ENCODE measurements at places on chromosomes 7 and 10.

GRCh38 chr10:127565583-127565982 lies 16.5 kb downstream of the NPS start:
- DNase-seq, result no peak

- DNase-seq, result no peak
Measured at GRCh38 chr10:8168836-8169235, 114.3 kb downstream of the GATA3 start.

- no peak for DNase-seq
Measured at GRCh38 chr7:44180631-44181030, 8.6 kb downstream of the GCK start.

DNA sequence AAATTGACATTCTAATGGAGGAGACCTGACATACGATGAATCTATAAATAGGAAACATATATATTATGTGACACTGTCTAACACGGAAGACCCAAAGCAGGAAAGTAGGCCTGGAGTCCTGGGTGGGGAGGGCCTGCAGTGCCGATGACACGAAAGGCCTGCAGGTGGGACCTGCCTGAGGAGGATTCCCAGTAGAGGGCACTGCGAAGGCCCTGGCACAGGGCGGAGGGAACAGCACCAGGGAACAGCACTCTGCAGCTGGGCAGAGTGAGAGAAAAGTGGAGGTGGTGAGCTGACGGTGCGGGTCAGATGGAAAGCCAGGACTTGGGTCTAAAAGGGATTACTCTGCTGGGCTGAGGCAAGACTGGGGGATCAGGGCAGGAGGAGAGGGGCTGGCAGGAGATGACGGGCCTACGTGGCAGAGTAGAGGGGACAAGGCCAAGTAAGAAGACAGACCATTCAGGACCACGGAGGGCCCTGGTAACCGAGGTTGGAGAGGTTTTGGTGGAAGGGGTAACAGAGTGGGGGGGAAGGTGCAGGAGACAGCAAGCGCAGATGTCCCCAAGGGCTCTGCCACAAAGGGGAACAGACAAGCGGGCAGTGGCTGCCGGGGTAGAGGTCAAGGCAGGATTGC lies 8.1 kb downstream of the ZNF746 start:
- no peak for DNase-seq

GRCh38 chr7:43533801-43534479 lies 49.0 kb upstream of the STK17A start:
- peak; percentile 35 for DNase-seq

- DNase-seq, result peak; percentile 6
Measured at GRCh38 chr7:117017702-117018266, 64.5 kb downstream of the ST7 start.

DNA sequence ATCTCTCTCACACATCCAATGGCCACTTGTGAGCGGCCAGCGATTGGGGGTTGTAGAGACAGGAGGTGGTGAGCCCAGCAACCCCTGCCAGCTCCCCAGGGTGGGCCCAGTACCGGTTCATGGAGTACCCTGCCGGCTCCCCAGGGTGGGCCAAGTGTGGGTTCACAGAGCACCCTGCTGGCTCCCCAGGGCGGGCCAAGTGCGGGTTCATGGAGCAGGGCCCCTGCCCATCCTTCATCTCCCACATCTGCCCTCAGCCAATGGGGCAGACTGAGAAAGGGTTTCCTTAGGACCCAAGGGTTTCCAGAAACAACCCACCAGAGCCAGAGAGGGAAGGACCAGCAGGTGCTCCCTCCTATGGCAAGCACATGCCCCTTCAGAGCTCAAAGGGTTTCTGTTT lies 21.4 kb upstream of the SLIT1 start:
- no peak for DNase-seq

GRCh38 chr7:65373608-65374351 lies at the start of gene ZNF92:
TSS of gene ZNF92 (plus strand) at chr7:65373855. CDS start at chr7:65373998, 143 bp downstream.
- peak; percentile 96 for DNase-seq

- no peak for DNase-seq
Measured at GRCh38 chr10:78552261-78552811, 516.4 kb upstream of the ZMIZ1 start.

GRCh38 chr10:82680608-82681007 lies 805.6 kb downstream of the NRG3 start:
- DNase-seq, result no peak

- no peak for DNase-seq
Measured at GRCh38 chr7:7688956-7689355, 29.5 kb downstream of the RPA3 start.

DNA sequence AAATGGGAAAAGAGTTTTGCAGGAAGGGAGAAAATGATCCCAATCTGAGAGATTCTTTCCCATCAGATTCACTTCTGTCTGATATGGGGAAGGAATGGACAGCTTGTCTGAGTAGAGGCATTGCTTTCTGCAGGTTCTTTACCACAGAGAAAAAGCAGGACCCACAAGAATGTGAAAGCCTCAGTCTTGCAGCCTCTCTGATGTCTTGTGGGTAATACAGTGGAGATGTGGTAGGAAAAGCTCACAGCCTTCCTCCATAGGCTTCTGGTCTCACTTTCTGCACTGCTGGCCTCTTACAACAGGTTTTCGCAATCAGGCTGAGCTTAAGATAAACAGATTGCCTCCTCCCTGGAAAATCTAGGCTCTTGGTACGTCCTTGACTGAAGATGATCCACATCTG lies 551 bp downstream of the IFIT1 start:
- peak; percentile 52 for DNase-seq

DNA sequence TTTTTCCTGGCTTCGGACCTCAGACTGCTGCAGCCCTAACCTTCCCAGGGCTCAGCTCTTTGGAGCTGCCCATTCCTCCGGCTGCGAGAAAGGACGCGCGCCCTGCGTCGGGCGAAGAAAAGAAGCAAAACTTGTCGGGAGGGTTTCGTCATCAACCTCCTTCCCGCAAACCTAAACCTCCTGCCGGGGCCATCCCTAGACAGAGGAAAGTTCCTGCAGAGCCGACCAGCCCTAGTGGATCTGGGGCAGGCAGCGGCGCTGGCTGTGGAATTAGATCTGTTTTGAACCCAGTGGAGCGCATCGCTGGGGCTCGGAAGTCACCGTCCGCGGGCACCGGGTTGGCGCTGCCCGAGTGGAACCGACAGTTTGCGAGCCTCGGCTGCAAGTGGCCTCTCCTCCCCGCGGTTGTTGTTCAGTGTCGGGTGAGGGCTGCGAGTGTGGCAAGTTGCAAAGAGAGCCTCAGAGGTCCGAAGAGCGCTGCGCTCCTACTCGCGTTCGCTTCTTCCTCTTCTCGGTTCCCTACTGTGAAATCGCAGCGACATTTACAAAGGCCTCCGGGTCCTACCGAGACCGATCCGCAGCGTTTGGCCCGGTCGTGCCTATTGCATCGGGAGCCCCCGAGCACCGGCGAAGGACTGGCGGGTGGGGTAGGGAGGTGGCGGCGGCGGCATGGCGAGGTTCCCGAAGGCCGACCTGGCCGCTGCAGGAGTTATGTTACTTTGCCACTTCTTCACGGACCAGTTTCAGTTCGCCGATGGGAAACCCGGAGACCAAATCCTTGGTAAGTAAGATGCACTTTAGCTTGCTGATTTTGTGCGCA lies at the start of gene PLXDC2:
Gene PLXDC2, plus strand, starts transcription at position 22 of the 820 bp plus-strand sequence.
- DNase-seq, result peak; percentile 7

DNA sequence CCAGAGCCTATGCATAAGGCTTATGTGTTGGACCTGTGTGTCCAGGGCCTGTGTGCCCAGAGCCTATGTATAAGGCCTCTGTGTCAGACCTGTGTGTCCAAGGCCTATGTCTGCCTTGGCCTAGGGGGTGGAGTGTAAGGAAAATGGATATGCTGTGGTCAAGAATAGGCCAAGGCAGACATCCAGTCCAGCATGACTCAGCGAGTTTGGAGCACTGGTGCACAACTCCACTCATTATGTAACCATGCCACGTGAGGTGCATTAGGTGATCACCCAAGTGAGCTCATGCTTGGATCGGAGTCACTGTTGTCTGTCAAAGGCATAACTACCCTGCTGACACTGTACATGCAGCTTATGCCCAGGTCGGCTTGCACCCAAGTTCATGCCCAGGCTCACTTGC lies 238.9 kb downstream of the CACNA2D1 start:
- DNase-seq, result peak; percentile 59

DNA sequence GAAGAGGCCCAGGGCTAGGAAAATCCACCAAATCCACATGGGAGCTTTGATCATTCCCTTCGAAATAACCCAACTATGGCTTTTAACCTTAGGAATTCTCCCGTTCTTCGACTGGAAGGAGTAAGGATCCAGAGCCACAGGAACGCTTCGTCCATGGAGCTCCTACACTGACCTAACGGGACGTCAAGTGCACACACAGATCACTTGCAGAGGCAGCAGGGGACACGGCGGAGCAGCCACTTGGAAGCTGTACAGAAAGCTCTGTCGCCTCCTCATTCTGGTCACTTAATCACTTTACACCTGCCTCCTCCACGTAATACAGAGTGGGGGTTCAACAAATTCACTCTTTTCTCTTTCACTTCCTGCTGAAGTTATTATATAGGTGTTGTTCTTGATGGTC lies 43.9 kb downstream of the RSU1 start:
- DNase-seq, result no peak

- DNase-seq, result peak; percentile 90
Measured at GRCh38 chr7:106848851-106849442, 16.1 kb upstream of the PIK3CG start.

GRCh38 chr7:135147899-135148721 lies at the start of gene TMEM140:
TSS of gene TMEM140 (plus strand) at chr7:135148072. CDS start at chr7:135164442, 16,370 bp downstream.
- DNase-seq, result peak; percentile 79

DNA sequence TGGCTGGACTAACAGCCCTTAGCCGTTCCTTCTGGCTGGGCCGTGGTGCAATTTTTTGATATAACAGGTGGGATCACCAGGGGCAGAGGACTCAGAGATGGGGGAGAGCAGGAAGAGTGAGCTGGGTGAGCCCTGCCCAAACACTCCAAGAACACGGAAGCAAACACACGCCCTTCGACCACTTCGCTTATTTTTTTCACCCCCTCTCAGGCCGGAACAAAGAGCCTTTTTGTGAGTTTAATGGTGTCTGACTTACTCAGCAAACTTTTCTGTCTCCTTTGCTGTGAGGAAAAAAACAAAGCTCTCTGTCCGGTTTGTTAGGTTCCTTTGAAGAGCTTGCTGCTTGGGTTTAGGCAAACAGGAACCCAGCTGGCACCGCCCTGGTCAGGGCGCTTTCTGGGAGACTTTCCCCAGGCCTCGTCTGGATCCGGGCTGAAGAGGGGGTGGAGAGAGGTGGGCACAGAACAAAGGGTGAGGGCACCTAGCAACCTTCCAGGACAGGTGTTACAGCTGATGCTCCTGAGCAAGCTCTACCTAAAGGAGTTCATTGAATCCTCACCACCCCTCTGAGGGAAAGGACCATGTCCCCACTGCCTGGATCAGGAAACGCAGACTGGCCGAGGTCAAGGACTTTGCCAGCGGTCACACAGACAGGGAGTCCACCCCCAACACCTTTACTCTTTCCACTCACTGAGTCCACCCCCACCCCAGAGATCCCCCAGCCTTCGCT lies 23.3 kb downstream of the CALML3 start:
- peak; percentile 45 for DNase-seq

DNA sequence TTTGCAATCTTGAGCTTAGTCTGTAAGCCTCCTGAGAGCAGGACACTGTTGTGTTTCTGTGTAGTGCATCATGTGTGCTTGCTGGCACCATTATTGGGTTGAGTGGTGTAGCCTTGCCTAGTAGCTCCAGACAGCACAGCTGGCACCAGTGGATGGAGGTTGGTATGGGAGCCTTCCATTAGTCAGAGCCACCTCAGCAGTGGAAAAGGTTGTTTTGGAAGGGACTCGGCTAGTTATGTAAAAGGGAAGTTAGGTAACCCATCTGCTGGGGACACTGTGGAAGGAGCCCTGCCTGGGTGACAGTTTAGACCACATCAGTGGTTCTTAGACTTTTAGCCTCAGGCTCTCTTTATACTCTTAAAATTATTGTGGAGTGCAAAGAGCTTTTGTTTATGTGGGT lies 16.3 kb downstream of the MINDY4 start:
- no peak for DNase-seq

DNA sequence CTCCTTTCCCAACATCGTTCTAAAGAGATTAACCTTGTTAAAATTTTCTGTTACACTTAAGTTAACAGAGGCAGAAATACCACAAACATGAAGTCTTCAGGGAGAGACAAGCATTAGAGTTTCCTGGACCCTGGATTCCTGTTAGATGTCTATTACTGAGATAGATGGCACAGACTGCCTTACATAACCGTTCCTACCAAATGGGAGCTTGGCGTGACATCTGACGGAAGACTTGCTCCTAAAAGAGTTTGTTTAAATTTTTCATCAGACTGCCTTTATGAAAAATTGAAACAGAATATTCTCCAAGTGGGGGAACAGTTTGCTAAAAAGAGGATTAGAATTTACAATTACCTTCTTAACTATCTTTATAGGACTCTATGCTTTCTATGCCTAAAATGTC lies 22.7 kb downstream of the ANK3 start:
- DNase-seq, result no peak

DNA sequence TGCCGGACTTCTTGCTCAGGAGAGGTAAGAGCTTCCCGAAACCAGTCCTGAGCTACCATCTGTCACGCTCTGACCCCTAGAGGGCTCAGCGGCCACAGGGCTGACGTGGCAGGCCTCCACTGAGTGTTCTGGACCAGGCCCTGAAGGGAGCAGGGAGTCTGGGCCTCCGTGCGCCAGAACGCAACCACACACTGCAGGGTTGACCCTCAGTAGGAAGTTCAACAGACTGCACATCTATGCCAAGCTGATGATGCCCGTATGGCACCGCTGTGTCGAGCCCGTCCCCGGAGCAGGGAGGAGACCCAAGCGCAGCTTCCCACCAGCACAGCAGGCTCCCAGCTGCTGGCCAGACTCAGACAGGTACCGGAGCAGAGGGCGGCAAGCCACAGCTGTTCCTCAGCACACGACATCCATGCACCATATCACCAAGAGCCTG lies 39.2 kb downstream of the CAMK2B start:
- no peak for DNase-seq

DNA sequence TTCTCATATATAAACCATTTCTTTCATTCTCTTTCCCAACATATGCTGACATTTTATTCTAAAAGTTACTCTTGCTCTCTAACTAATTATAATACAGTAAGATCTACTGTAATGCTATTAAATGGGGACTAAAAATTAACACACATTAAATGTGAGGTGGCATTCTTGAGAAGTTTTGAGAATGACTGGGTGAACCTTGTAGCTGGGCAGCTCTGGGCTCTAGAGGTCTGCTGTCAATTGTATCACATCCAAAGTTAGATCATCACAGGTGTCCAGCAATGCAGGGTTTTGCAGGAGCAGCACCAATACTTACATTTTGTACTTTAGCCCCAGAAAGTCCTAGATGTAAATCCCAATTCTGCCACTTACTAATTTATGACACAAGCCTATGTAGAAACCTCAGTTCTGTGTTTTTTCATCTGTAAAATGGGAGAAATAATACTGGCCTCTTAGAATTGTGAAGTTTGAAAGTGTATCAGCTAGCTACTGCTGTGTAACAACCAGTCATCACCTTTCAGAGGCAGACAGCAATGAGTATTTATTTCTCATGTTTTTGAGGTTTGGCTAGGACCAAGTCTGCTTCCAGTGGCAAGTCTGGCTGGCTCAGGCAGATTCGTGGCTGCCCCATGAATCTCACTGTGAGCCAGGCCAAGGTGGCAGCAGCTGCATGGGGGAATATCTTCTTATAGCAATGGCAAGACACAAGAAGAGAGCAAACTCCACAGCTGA lies 79.6 kb upstream of the EMX2 start:
- peak; percentile 38 for DNase-seq

GRCh38 chr10:53664282-53665019 lies 891.9 kb upstream of the MBL2 start:
- DNase-seq, result no peak

All from EL (cell line).